ENCODE measurements at places on chromosomes 7 and 10. TPM values are rescaled to one million over a fixed set of nuclear protein-coding genes. Genes with fewer than 3 reads are reported as not detected.

DNA sequence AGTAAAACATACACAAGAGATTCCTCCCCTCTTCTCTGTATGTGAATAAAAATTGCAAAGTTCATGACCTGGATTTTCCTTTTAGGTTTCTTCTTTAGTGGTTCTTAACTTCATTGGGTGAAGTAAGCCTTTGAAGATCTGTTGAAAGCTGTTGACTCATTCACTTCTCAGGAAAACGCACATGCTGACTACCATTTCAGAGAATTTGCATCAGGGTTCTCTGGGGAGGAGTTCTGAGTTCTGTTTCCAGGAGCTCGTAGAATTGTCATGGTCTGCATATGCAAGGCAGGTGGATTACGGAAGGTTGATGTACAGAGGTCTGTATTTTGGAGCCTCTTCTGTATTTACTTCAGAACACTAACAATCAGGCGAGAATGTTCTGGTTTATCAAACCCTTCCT, 962 bp upstream of the SLC26A4 start:
- no peak for DNase-seq

GRCh38 chr7:44094883-44095592, 9.1 kb upstream of the AEBP1 start:
- no peak for DNase-seq

The FOXP2 gene
- not detected for total RNA-seq

DNA sequence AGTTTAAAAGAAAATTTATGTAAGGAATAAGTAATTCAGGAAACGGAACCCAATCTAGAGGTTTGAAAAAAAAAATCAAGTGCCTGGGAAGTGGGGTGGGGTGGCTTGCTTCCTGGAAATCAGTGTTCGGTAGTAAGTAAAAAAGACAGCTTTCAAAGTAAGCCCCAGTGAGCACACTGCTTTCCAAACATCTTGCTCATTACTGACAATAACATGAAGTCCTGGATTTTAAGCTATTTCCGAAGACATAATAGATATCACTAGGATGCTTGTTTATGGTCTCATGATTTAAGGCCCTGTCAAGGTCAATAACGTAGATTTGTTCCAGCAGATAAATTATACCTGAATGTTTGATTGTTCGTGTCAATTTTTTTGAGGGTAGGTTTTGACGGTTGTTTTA, 1.3 kb downstream of the STAMBPL1 start:
- no peak for DNase-seq

The NUTM2A gene
- 1.5 TPM for total RNA-seq

DNA sequence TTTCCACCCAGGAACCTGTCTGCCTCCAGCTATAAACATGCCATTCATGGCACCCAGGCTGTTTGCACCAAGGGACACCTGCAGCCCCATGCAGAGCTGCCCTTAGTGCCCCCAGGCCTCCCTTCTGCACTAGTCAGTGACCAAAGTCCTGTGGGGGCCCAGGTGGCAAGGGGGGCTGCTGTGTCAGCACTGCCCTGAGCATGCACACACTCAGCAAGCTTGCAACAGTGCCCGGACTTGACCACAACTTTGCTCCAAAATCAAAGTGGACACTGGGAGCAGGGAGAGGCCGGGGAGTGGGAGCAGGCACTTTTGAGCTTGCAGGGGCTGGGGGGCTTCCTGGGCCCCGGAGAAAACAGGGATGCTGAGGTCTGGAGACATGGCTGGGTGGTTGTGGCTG, 192.9 kb upstream of the MBL2 start:
- no peak for DNase-seq

DNA sequence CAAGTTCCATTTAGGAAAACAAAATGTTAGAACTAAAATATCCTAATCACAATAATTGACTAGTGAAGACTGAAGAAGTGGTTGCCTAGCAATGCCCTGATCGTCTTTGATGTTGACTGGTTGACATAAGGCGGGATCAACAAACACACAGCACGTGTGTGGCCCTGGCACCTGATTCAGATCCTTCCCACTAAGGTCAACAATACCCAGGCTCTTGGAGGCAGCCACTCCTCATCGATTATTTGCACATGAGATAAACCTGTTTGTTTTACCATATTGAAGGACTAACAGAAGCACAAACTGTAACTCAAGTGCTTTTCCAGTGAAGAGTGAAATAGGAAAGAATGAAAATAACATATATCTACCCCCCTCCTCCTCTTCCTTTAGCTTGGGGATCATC, 15.6 kb downstream of the FANK1 start:
- no peak for DNase-seq

- DNase-seq: no peak
Measured at GRCh38 chr7:71430246-71430645, 298.3 kb downstream of the GALNT17 start.

GRCh38 chr7:155234950-155235789, 62.5 kb upstream of the INSIG1 start:
- no peak for DNase-seq

DNA sequence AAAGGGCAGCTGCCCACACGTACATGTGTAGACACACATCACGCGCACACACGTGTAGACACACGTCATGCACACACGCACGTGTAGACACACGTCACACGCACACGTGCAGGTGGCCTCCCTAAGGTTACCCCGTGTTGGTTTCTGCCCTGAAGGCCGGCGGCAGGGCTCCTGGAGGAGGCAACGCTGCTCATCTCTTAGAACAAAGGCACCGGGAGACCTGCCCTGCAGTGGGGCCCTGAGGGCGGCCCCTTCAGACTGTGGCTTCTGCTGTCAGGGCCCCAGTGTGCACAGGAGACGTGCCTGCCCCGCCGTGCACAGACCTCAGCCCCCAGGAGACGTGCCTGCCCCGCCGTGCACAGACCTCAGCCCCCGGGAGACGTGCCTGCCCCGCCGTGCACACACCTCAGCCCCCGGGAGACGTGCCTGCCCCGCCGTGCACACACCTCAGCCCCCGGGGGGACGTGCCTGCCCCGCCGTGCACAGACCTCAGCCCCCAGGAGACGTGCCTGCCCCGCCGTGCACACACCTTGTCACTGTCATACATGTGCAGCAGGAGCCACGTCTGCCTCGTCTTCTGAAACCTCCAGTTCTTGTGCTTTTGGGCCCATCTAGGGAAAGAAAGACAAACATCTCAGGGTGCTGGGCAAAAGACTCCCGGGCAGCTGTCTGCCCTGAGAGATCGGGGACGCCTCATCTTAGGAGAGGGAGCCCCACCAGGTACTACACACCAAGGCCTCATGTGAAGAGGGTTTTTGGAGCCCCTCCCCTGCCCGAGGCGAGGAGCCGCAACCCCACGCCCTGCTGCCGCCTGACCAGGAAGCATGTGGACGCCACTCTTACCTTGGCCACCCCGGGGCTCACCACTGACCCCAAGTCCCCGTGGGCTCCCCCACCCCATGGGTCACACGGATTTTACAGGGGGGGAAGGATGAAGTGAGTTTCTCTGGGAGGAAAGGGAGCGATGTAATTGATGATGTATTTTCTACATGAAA, 17.3 kb downstream of the CYP2W1 start:
- no peak for DNase-seq

The ARHGAP22 gene
- total RNA-seq: 0.37 TPM

DNA sequence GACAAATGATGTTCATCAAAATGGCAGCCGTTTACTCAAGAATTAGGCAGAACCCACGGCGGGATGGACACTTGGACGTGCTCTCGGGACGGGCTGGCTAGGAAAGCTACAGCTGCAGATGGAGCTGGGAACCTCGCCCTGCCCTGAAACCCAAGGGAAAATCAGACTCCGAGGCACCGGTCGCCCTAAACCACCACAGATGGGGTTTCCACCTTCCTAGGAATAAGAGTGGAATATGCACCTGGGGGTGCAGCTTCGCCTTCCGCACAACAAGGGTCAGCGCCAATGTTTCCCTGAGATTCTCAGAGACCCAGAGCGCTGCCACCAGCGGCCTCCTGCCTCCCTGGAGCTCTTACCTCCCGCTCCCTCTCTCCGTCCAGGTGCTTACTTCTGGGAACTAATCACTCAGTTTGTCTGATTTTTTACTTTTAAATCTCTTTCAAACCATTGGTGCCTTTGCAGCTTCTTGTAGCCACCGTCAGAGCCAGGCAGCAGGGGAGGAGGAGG, 122.7 kb downstream of the DYNC2I1 start:
- DNase-seq: no peak

The DNAH11 gene
- 0.19 TPM for total RNA-seq

GRCh38 chr7:103918631-103919271, 70.7 kb downstream of the RELN start:
- DNase-seq: no peak
